ENCODE measurements at places on chromosomes 4 and X.

DNA sequence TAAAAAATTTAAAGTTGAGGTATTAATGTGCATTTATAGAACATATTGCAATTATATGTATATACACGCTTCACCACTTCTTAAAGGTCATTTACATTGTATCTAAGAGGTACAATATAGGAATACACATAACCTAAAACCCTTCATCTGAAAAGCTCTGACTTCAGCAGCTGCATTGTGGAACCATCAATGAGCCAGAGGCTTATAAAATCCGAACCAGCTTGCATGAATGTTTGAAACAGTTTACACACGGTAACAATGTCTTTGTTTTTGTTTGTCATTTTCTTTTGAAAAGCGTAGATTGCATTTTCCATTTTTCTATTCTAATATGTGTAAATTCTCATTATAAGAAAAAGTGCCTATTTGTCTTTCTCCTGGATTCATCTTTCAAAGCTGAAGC lies 221.6 kb downstream of the DCLK2 start:
- DNase-seq = no peak

GRCh38 chrX:43822014-43822413 lies 60.2 kb downstream of the MAOB start:
- no peak for DNase-seq

GRCh38 chrX:1534301-1535168 lies 2.5 kb downstream of the P2RY8 start:
- no peak for DNase-seq

- no peak for DNase-seq
These were observed 134.5 kb downstream of the BTC start for GRCh38 chr4:74659576-74660411.

DNA sequence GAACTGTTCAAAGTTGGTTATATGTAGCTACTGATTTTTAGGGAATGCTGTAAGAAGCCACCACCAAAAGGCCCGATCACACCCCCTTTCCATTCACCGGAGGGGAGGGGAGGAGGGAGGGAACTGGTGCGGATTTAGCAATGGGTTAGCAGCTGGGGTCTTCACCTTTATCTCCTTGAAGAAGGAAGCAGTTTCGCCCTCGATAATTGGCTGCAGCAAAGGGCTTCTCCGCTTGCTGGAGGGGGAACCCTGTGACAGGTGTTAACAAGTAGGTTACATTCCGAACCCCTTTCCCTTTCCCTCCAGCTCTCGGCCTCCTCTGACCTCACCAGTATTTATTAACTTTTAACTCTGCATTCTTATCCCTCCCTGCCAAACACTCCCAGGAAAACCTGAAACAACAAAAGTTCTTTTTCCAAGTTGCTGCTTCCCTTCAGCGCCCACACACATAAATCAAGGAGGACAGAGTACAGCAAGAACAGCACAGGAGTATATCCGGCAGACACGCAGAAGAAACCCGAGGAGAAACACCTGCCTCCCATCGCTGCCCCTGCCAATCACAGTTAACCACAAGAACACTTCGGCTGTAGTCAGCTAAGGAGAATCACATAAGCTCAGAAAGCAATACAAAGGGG lies 39.8 kb upstream of the NAP1L5 start:
- no peak for DNase-seq

DNA sequence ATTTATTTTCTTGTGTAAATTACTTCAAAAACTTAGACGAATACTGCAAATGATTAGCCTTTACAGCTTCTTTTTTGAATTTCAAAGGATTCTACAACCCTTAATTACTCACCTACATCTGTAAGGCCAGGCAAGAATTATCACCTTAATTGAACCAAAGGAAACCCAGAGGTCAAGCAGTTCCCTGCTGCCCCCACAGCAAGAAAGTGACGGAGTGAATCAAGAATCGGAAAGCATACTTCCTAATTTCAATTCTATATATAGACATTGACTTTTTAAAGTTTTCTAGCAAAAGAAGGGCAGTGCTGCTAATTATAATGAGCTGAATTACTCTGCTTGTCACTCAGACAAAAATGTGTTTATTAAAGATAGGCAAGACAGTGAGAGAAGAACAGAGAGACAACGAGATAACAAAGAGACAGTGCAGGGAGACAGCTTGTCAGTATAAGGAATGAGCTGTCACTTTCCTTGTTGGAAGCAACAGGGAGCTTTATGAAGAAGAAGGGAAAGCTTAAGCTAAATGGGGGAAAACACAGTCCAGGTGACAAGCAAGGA lies 47.5 kb upstream of the SPANXN4 start:
- no peak for DNase-seq

DNA sequence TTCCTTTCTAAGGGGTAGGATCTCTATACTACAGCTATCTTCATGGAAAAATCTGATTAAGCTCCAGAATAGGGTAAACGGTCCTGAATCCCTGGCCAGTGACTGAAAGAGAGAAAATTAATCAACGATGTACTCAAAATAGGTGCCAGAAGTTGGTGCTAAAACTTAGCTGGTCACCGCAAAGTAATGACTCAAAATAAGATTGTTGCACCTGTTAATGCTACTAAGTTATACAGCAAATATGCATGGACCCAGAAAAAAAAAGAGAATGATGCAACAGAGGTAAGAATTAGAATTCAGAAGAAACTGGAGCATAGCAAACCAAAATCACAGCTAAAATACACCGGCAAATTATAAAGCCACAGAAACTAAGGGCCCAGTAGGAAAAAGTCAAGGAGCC lies 239.7 kb upstream of the FAM241A start:
- DNase-seq = no peak

GRCh38 chrX:30830326-30830943 lies 58.6 kb downstream of the TAB3 start:
- DNase-seq = no peak
